ENCODE measurements at places on chromosomes 16 and 17.

DNA sequence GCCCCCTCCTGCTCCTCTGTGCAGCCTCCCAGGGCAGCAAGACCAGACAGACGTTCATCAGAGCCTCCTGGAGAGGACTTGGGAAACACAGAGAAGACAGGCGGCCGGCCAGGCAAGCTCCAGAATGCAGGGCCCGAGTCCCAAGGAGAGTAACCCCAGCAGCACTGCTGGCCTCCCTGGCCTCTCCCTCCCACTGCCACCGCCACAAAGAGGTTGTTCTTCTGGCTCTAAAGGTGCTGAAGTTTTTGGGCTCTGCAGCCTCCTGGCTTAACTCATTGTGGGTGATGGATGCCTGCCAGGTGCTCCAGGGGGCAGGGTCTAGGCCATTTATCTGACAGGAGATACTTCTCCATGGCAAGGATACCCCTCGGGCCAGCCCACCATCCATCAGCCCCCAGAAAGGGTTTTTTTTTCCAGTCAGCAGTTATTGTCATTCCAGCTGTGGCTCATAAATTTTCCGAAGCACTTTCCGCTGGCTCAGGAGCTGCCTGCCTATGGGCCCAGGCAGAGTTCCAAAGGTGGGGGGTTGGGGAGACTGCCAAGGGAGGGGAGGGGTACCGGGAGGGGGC, 32.0 kb upstream of the MRPS23 start:
- H3K27ac ChIP-seq, result no peak overlapping the region
- DNase-seq, result no peak
- no peaks in the 10 kb centered on the region for H3K4me1 ChIP-seq
- H3K4me3 ChIP-seq, result no peak overlapping the region
- H3K27me3 ChIP-seq, result peaks cover 18% of the 10 kb centered on the region

GRCh38 chr16:70341600-70341999, 5.1 kb upstream of the DDX19A start:
- H3K36me3 ChIP-seq, result peaks cover 8% of the 10 kb centered on the region
- no peak overlapping the region for H3K27ac ChIP-seq
- DNase-seq, result no peak

DNA sequence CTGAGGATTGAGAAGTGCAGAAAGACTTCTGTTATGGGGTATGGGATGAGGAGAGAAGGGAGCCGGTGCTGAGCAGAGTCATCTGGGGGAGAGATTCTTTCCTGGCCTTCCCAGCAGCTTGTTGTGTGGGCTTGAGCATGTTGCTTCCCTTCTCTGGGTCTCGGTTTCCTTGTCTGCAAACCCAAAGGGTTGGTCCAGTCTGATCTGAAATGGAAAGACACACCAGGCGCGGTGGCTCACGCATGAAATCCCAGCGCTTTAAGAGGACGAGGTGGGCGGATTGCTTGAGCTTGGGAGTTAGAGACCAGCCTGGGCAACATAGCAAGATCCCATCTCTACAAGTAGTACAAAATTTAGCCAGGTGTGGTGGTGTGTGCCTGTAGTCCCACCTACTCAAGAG, 6.0 kb downstream of the SOCS3 start:
- H3K27ac ChIP-seq, result peak overlapping the region; percentile 91
- peaks cover 25% of the 10 kb centered on the region for H3K36me3 ChIP-seq
- no peaks in the 10 kb centered on the region for H3K27me3 ChIP-seq
- peaks cover 66% of the 10 kb centered on the region for H3K4me1 ChIP-seq

DNA sequence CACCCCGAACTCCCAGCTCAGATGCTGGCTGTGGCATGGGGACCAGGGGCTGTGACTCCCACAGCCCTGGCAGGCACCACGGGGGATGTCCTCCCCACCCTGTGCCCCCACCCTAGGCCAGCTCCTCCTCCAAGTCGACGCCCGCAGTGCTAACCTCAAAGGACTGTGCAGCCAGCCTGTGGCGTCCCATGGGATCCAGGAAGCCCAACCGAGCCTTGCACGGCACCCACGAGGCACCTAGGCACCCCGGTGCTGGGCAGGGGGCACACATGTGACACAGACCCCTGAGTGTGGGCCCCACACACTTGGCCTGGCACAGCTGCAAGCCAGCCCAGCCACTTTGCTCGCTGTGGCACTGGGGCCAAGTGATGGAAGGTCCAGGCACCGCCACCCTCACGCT, 3.9 kb downstream of the GCGR start:
- H3K27me3 ChIP-seq, result peaks cover 27% of the 10 kb centered on the region
- H3K4me3 ChIP-seq, result no peak overlapping the region
- H3K36me3 ChIP-seq, result no peaks in the 10 kb centered on the region
- H3K27ac ChIP-seq, result no peak overlapping the region

- H3K4me3 ChIP-seq, result no peak overlapping the region
- H3K4me1 ChIP-seq, result no peaks in the 10 kb centered on the region
- no peaks in the 10 kb centered on the region for H3K36me3 ChIP-seq
- DNase-seq, result no peak
These were observed 50.2 kb downstream of the WSCD1 start for GRCh38 chr17:6120351-6120750.

- H3K4me3 ChIP-seq, result peak overlapping the region; percentile 2
- peak overlapping the region; percentile 88 for H3K27ac ChIP-seq
- no peaks in the 10 kb centered on the region for H3K27me3 ChIP-seq
These were observed 5.9 kb downstream of the UBTF start for GRCh38 chr17:44213403-44214229.

- peaks cover 26% of the 10 kb centered on the region for H3K4me1 ChIP-seq
- H3K4me3 ChIP-seq, result peak overlapping the region; percentile 29
- DNase-seq, result no peak
These were observed 2.7 kb downstream of the CYBC1 start for GRCh38 chr17:82447876-82448275.

DNA sequence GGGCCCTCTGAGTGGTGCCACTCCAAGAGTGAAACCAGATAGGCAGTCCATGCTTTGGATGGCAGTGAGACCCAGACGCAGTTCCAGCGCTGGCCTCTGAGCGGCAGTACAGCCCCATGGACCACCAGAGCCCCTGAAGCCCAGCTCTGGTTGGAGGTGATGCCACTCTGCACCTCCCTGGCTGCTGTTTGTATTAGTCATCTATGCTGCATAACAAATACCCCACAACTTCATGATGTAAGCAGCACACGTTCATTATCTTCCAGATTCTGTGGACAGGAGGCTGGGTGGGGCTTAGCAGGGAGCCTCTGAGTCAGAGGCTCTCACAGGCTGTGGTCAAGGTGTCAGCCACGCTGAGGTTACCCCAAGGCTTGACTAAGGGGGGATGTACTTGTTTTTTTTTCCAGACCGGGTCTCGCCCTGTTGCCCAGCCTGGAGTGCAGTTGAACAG, 5.1 kb upstream of the NME4 start:
- no peaks in the 10 kb centered on the region for H3K27me3 ChIP-seq
- peak overlapping the region; percentile 38 for H3K4me3 ChIP-seq
- H3K27ac ChIP-seq, result peak overlapping the region; percentile 79
- H3K4me1 ChIP-seq, result peaks cover 21% of the 10 kb centered on the region
- peak; percentile 63 for DNase-seq

- no peak overlapping the region for H3K4me3 ChIP-seq
- peaks cover 34% of the 10 kb centered on the region for H3K4me1 ChIP-seq
- H3K27me3 ChIP-seq, result no peaks in the 10 kb centered on the region
- no peak for DNase-seq
- H3K27ac ChIP-seq, result peak overlapping the region; percentile 86
These were observed 128.0 kb downstream of the RAP1GAP2 start for GRCh38 chr17:2924211-2924610.
